ENCODE measurements at places on chromosomes 2 and 18.

DNA sequence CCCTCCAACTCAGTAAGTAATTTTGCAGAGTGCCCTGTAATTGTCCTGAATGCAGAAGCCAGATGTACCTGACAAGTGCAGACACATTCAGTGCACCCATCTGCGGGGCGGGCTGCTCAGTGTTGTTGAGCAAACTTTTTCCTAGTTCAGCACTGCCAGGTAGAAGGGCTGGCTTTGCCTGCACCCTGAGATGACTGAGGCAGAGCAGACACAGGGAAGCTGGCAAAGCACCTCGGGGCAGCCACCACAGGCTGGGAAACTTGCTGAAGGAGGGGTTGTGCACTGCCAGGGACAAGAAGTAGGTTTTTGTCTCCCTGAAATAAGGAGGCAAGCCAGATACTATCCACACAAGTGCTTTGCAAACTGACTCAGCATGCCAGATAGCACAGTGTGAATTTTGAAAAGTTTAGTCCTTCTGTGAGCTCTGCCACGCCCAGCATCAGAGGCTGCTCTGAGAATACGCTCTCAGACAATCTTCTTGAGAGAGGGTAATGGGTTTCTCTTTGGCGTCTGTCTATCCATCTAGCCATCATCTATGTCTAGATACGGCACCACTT is 62.3 kb downstream of the SOWAHC start:
- DNase-seq = no peak

DNA sequence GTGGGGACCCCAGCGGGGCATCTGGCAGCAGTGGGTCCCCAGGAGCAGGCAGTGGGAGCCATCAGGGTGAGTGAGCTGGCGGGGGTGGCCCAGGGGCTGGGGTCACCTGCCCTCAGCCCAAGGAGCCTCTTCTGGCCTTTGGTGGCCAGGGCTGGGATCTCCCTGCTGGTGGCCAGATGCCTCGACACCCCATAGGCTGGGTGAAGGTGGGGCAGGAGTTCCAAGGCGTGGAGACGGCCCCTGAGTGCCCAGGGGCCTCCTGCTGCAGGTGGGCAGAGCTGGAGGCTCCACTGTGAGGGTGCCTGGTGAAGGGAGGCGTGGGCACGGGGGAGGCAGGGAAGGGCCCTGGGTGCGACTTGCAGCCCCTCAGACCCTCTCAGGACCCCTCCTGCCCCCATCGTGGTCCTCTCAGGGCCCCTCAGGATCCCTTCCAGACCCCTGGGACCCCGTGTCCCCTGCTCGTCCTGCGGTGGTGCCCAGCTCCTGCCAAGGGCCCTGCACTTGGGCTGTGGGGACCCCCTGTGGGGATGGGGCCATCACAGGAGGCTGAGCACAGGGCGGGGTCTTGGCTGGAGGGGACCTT is 5.0 kb upstream of the GPR35 start:
- no peak for DNase-seq

DNA sequence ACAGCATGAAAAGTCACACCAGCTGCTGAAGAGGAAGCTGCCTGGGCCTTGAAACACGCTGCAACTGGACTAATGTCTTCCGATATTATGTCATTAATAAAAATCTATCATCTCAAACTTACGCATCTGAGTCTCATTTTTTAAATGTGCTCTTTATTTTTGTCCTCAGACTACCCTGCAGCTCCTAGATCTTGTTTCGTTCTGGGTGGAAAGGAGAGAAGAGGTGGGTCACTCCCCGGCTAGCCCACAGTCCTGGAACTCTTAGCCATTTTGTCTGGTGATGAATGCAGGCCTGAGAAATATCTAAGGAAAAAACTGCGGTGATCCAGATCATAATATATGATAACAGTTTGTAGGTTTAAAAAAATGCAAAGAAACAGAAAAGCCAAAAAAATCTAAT is 73.3 kb downstream of the TXNL1 start:
- DNase-seq = no peak

GRCh38 chr2:232325324-232326273 is 53.0 kb upstream of the ALPP start:
- no peak for DNase-seq

- no peak for DNase-seq
Observed at GRCh38 chr18:50312296-50313030, 25.0 kb upstream of the CXXC1 start.

- peak; percentile 28 for DNase-seq
Observed at GRCh38 chr18:75350512-75350839, 77.0 kb downstream of the SMIM21 start.

DNA sequence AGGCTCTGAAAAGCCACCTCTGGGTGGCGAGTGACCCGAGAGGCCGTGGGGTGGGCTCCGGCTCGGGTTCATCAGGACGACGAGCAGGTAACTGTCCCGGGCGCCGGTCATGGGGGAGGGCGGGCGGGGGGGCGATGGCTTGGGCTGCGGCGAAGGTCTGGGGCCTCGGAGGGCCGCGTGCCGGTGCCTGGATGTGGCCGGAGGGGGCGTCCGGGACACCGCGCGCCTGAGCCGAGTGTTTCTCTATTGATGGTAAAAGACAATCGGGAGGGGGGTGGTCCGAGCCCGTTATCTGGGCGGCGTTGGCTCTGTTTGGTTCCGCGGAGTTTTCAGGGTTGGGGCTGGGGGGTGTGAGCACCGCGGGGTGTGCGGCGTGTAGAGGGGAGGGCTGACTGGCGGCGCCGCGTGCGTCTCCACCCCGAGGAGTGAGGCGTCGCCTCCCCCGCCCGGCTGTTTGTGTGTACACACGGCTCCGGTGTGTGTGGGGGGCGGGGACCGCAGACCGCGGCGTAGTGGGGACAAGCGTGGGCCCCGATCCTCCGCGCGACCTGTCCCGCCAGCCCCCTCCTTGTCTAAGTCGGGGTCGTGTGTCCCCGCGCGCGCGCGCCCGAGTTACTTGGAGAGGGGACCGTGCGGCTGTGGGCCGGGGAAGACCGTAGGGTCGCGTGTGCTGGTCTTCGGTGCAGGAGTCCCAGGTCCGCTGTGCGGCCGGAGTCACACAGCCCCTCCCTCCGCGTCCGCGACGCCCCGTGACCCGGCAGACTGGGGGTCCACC is 1.6 kb downstream of the CTIF start:
- peak; percentile 16 for DNase-seq

DNA sequence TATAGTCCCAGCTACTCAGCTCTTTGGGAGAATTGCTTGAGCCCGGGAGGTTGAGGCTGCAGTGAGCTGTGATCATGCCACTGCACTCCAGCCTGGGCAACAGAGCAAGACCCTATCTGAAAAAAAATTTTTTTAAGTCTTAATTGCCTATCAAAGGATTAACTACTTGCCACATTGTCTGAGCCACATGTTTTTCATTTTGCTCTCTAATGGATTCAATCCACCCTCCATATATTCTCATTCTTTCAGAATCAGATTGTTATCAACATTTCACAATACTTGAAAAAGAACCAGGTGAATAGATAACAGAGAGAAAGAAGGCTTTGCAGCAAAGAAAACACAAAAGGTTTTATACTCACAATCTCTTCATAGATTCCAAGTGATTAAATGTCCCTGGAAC is 61.0 kb downstream of the PXDN start:
- DNase-seq = no peak

DNA sequence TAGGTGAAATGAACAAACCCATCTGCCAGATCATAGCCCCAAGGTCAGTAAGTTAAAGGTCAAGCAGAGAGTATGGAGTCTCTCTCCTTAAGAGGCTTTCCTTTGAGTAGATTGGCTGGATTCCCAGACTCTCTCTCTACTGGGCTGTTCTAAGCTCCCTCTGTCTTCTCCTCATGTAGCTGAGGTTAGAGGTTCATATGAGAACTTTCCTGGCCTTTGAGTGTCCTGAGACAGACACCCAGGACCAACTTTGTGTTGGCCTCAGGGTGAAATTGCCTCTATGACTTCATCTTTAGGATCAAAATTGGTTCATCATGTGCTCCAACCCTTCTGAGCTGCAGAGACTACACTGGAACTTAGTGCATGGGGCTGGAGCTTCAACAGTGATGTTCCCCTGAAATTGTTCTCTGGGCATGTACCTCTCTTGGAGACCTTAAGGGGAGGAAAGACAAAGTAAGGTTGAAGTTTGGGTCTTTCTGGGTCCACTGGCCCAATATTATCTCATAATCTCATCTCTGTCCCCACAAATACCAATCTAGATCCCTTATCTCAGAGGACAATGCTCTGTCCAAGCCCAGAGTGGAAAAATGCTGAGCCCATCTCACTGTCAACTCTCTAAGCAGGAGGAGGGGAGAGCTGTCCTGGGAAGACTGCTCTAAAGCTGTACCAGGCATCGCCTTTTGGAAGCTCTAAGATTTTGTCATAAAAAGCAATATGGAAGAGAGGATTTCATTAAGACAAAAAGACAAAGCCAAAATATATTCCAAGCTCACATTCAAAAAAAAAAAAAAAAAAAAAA is 177.3 kb upstream of the ARL4C start:
- DNase-seq = no peak

- peak; percentile 56 for DNase-seq
Observed at GRCh38 chr18:398935-399630, 101.4 kb downstream of the COLEC12 start.

GRCh38 chr2:27805180-27805579 is 33.7 kb downstream of the MRPL33 start:
- no peak for DNase-seq

- no peak for DNase-seq
Observed at GRCh38 chr2:113127646-113128570, 510 bp downstream of the IL1RN start.

DNA sequence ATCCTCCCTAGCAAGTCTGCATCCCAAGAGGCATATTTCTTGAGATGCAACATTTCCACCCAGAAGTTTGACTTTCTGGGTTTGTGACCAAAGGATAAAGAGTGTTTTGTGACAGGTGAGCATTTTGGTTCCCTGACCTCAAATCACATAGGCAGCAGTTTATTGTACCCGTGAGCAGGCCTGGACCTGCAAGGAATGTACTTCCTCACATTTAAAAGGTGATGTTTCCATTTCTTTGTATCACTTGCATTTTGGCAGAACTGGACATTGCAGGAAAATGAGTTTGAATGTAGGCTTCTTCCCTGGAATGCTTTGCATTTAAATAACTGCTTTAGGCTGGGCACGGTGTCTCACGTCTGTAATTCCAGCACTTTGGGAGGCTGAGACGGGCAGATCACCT is 160.7 kb downstream of the ALPK2 start:
- DNase-seq = no peak

GRCh38 chr18:48769006-48769636 is 181.6 kb downstream of the SMAD7 start:
- no peak for DNase-seq

- DNase-seq = no peak
Observed at GRCh38 chr2:186639939-186640338, 50.1 kb downstream of the ITGAV start.
